HCT116 (cell line): ENCODE measurements at places on chromosomes 1 and 21.

GRCh38 chr21:34279285-34279684 is 84.5 kb upstream of the KCNE2 start:
- no peak for DNase-seq

DNA sequence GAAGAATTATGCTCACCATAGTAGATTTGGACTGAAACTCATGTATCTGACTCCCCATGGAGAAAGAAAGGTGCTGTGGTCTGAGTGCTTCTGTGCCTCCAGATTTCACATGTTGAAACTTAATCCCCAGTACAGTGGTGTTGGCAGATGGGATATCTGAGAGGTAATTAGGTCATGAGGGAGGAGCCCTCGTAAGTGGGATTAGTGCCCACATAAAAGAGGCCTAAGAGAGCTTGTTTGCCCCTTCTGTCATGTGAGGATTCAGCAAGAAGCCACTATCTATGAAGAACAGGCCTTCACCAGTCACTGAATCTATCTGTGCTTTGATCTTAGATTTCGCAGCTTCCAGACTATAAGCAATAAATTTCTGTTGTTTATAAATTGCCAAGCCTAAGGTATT is 150.1 kb downstream of the PLPP3 start:
- no peak for DNase-seq

- no peak for DNase-seq
Observed at GRCh38 chr1:111082421-111083203, 57.3 kb downstream of the DRAM2 start.

DNA sequence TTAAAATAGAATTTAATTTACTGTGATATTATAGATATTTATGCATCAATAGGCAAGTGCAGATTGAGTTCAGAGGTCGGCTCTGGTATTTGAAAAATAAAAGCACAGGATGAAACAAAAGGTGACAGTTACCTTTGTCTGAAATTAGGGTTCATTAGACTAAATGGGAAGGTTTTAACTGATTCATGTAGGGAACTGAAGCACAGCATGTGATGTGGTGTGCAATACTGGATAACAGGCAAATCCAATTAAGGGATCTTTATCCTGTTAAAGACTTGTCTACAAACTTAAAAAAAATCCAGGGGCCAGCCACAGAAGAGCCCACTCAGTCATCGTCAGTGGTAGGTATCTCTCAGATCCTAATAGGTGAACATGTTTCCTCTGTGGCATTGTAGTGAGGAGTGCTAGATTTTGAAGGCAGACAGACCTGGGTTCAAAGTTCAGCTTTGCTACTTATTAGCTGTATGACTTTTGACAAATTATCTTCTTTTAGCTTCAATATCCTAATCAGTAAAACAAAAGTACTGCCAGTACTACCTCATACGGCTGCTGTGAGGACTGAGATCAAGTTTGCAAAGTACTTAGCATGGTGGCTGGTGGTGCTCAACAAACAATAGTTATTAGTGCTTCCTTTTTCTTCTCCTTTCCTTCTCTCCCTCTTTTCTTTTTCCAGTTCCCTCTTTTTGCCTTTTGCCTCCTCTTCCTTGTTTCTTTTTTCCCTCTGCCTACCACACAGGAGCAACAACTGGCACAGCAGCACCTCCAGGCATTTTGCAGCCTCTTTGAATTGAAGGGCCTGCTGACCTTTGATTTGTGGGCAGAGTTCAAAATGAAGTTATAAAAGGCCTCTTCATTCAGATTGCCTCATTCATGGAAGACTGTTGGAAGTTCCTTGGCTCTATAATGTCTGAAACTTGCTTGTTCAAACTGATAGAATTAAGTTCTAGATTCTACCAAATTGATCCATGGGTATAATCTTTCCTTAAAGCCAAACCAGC is 44.9 kb upstream of the FOXD3 start:
- DNase-seq, result no peak

DNA sequence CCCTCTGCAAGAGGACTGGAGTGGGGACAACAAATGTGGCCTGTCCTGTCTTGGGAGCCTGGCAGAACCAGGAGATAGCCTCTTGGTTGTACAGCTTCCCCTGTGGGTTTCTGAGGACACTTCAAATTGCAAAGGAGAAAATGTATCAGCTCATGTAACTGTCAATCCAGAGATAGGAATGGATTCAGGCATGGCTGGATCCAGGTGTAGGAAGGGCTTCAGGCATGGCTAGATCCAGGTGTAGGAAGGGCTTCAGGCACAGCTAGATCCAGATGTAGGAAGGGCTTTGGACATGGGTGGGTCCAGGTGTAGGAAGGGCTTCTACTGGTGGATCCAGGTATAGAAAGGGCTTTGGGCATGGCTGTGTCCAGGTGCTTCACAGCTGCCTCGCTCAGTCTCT is 30.9 kb downstream of the TP73 start:
- no peak for DNase-seq
